ENCODE measurements at places on chromosomes 3 and 15.

DNA sequence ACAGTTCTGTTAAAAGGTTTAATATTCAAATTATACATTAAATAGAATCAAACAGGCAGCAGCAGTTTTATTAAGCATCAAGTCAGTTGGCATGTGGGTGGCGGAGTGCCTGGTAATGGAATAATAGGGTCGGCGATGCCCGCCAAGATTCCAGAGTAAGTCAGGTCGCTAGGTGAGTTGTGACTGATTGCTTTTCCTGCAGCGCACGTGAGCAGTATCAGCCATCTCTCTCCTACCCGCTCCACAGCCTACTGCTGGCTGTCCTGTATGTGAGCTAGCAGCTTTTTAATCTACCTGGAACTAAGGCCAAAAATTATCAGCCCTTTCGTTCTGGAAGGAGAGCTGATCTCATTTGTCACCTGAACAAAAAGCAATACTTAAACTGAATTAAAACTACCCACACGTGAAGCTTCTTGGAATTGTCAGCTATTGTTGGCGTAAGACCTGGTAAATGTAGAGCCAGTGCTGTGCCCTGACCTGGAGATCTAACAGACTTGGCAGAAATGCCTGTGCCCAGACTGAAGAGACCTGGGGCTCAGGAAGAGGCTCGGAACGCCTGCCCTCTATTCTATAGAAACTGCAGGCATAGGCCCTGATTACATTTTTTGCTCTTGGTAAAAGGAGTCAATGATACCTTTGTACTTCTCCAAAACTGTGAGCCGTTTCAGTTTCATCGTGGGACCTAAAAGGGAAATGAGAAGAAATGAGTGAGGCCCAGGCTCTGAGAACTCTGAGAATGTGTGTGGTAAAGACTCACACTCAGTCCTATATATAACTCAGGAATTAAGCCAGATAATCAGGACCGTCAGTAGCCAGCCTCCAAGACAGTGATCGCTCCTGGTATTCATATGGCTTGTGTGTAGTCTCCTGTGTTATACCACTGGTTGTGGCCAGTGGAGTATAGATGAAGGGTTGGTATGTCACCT is 21.9 kb downstream of the IDH3A start:
- DNase-seq, result no peak

DNA sequence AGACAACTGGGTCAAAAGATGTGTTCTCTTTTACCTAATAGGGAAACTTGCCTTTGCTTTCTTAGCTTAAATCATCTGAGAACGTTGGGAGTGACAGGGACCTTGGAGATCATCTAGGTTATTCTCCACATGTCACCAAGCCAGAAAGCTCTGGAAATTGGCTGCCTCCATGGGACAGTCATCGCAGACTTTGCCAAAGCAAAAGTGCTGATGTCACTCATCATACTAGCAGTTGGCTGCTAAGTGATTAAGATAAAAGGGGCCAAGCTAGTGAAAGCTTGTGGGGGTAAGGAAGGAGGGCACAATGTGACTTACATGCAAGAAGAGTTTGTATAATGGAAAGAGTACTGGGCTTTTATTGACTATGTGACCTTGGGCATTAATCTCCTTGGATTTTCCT is 198.0 kb upstream of the PFN2 start:
- DNase-seq, result no peak

- no peak for DNase-seq
These were observed 68.7 kb downstream of the GAP43 start for GRCh38 chr3:115691964-115692363.

DNA sequence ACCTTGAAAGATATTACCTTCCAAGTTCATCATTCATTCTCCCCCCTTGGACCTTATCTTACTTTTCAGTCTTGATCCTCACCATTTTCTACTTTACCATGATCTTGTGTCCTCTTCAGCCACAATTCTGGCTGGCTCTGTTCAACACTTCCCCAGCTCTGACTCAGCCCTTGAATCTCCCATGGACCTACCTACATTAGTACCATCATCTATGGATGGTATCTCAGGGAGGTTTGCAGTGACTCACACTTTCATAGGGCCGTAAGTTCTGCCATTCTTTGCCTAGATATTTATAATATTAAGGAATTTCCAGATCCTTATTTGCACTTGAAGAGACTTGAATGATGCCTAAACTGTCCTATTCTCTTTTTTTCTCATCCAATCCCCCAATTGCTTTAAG is 213.7 kb upstream of the RORA start:
- no peak for DNase-seq

GRCh38 chr3:125078951-125079674 is 23.3 kb upstream of the HEG1 start:
- DNase-seq, result no peak

- no peak for DNase-seq
These were observed 21.6 kb downstream of the ARHGAP31 start for GRCh38 chr3:119315600-119316312.

- DNase-seq, result no peak
These were observed 531.3 kb upstream of the UBE2E2 start for GRCh38 chr3:22671848-22672247.

- no peak for DNase-seq
These were observed 71.6 kb upstream of the ACP3 start for GRCh38 chr3:132245552-132246142.

- DNase-seq, result no peak
These were observed 746.8 kb upstream of the LMCD1 start for GRCh38 chr3:7754653-7755441.

- no peak for DNase-seq
These were observed 23.9 kb upstream of the SLC25A36 start for GRCh38 chr3:140917772-140918171.

- no peak for DNase-seq
These were observed 102.9 kb upstream of the CGNL1 start for GRCh38 chr15:57273402-57273801.

DNA sequence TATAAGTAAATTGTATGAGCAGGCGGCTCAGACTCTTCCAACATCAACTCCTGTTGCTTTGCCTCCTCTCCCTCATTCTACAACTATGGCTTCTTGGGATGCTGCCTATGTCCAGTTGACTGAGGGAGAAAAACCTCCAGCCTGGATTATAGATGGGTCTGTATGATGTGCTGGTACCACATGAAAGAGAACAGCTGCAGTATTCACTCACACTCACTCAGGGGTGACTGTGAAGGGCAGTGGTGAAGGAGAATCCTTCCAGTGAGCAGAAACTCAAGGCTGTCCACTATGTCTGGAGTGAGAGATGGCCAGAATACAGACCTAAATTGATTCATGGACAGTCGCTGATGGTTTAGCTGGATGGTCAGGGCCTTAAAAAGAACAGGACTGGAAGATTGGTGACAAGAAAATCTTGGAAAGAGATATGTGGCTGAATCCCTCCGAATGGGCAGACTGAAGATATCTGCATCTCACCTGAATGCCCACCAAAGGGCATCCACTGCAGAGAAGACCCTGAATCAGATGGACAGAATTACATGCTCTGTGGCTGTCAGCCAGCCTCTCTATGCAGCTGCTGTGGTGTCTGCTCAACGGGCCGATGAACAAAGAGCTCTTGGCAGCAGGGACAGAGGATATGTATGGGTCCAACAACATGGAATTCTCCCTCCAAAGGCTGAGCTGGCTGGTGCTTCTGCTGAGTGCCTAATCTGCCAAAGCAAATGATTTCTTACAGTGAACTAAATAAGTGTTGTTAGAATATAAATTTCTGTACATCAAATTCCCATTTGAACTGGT is 1.9 kb upstream of the BCL2L10 start:
- DNase-seq, result no peak

DNA sequence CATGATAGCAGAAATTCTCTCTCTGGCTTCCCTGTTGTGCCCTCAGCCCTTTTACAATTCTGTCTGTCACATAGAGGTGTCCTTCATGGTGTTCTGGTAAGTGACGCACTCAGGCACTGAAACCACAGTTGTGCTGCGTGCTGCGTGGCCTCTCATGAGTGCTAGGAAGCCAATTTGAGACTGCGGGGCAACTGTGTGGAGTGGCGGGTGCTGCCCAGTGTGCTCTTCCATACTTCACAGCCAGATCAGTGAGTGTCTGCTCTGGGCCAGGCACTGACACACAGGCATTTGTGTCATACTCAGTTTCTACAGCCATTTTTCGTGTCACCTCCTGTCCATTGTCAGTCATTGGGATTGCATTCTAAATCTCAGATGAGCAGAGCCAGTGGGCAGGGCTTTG is 133.1 kb upstream of the PLXNA1 start:
- DNase-seq, result no peak

DNA sequence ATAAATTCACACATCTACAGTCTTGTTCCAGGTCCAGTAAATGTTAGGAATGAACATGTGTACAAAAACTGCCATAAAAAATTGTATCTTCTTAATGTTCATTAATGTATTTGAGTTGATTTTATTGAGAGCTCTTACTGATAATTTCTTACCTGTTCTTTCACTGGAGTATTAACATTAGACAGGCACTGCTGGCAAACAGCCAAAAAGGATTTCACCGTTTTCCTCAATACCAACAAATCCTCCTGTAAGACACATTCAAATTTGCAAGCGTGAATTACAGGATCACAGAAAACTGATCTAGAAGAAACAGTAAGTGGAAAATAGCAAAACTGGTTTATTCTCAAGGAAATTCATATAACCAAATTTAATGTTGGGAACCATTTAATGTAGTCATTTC is 127.4 kb downstream of the PCCB start:
- no peak for DNase-seq

- no peak for DNase-seq
These were observed 69.3 kb upstream of the CBLB start for GRCh38 chr3:105938101-105938500.

DNA sequence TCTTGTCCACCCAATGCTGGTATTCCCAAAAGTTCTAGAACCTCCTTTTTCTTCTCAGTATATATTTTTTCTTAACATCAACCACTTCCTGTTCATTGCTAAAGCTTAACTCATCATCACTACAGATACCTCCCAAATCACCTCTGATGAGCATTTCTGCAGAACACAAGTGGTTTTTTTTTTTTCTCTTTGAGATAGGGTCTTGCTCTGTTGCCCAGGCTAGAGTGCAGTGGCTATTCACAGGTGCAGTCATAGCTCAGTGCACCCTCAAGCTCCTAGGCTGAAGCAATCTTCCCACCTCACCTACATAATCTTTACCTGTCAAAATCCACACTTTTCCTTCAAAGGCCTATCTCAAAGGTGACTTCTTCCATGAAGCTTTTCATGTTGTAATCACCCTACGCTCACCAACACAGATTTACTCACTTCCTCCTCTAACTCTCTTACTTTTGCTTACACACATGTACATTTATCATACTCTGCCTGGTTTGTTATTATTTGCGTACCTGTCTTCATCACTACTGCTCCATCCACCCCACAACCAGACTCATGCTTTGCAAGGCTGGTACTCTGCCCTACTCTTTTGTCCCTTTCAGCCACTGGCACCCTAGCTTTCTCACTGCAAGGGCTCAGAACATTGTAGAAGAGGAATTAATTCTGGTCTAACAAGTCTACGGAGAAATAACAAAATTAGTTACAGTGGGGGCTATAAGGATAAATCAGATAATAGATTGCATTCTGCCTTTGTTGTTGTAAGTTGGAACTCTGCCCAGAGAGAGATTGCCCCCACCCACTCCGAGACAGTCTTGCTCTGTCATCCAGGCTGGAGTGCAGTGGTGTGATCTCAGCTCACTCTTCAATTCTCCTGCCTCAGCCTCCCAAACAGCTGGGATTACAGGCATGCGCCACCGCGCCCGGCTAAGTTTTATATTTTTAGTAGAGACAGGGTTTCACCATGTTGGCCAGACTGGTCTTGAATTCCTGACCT is 27.5 kb downstream of the HERC1 start:
- DNase-seq, result no peak

DNA sequence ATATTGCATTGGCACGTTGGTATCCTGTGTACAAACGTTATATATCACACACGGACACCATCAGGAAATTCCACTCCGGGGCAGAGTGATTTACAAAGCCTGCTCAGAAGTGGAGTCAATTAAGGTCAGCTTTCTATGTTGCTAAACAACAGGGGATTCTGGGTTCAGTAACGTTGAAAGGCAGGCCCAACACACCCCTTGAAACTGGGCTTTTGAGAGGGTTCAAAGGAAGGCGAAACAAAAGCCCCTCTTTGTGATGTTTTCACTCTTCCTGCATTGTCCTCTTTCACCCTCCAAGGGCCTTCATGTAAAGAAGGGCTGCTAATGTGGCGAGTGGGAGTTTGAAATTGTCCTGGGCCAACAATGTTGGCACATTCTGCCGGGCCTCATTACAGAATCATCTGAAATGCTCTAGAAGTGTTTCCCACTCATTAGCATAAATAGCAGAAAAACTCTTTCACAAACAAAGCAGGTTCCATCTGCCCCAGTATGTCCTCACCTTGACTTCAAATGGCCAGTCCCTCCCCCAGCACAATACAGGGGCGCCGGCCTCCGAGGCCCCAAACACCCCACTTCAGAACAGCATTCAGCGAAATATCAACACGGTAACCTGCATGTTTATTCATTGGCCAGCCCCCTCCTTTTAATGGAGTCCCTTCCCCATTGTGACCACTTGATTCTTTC is 76.4 kb downstream of the HES1 start:
- DNase-seq, result peak; percentile 91

DNA sequence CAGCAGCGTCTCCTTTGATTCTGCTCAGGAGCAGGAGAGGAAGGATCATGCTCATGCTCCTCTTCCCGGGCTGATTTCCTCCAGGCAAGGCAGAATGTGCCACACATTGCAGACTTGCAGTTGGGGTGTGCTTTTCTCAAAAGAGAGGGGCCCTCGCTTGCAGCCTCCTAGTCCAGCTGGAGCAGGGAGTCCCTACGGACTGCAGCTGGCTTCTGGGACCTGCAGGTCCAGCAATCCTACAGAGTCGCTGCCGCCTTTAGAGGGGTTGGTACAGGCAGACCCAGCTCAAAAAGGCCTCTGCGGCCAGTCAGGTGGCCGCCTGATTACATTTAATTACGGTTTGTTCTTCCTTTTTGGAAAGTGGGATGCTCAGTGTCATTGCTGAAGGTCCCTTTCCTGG is 173.9 kb downstream of the NSMCE3 start:
- no peak for DNase-seq

DNA sequence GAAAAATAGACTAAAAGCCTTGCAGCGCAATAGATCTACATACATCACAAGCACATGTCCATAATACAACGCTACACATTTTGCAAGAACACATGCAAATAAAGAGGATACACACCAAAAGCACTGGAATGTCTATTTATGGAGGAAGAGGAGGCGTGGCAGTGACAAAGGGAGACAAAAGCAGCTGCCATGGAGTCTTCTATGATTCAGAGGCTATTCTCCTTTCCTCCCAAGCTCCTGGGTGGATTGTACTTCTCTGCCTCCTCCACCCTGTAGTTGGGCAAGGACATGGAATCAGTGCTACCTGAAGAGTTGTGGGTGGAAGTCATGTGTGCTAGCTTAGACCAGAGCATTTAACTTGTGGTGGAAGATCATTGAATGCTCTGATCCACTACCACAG is 57.9 kb upstream of the ABHD2 start:
- DNase-seq, result no peak

DNA sequence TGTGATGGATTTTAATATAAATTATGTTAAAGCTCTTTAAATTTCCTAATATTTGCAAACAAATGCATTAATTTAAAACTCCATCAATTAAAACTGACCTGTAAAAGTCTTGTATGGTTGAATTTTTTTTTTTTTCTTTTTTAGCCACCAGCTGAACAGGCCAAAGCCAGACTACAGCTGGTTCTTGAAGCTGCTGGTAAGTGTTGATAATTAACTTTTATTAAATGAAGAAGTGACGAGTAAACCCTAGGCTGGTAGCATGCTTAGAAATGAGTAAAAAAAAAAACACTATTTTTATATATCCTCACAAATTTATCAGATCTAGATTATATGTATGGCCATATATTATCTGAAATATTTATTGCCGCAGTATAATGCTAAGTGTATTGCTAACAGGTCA is 216.3 kb upstream of the MLF1 start:
- no peak for DNase-seq

- DNase-seq, result no peak
These were observed at the start of gene IMPG2 for GRCh38 chr3:101320475-101320874. IMPG2 (minus strand) TSS chr3:101320575; CDS start chr3:101320372, 203 bp downstream.

GRCh38 chr3:24401811-24402185 is 92.9 kb downstream of the THRB start:
- DNase-seq, result no peak

Data from neural progenitor cell (in vitro differentiated cells).